Activated CD4-positive, alpha-beta T cell treated with anti-CD3 and anti-CD28 coated beads for 24 hours (primary cell): ENCODE measurements at places on chromosomes 5 and 9.

DNA sequence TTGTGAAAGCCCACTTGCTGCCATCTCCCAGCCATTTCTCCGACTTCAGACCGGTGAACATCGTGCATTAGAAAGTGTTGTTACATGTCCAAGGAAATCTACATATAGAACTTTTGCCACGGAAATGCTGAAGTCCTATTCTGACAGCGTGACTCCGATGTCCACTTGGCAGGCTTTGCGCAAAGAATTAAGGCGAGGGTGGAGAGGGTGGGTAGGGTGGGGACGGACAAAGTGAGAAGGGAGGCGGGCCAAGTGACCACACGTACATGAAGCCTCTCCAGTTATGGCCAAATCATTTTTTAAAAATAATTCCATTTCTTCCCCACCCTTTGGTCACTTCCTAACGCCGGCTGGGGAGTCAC lies 460 bp upstream of the ACO1 start:
- DNase-seq, result no peak

DNA sequence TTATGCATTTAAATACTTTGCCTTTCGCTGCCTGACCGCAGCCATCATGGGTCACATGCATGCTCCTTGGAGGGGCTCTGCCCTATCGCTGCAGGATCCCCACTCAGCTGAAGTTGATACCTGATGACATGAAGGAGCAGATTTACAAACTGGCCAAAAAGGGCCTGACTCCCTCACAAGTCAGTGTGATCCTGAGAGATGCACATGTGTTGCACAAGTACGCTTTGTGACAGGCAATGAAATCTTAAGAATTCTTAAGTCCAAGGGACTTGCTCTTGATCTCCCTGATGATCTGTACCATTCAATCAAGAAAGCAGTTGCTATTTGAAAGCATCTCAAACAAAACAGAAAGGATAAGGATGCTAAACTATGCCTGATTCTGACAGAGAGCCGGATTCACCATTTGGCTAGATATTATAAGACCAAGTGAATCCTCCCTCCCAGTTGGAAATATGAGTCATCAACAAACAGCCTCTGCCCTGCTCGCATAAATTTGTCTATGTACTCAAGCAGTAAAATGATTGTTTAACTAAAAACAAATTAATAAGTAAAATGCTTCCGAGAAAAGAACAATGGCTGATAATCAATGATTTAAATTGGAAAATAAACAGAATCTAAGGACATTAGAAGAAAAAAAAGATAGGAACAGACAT lies 41.6 kb upstream of the PPP2CA start:
- DNase-seq, result no peak

DNA sequence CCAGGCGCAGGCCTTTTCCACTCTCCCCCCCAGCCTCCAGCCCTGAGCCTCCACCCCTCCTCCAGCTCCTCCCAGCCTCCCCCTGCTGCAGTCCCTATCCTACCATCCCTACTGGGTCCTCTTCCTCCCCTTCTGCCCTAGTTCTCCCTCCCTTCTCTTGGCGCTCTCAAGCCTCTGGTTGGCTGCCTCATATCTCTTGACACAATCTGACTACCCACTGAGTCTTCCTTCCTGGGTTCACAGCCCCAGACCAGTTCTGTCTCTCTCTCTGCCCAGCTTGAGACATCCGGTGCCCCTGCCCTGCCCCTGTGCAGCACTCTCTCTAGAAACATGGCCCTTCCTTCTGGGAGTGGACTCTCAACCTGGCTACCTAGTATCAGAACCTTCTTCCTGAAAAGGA lies 76.2 kb downstream of the TSPAN17 start:
- no peak for DNase-seq

- no peak for DNase-seq
Observed at GRCh38 chr5:108818613-108819272, 71.0 kb downstream of the FER start.

DNA sequence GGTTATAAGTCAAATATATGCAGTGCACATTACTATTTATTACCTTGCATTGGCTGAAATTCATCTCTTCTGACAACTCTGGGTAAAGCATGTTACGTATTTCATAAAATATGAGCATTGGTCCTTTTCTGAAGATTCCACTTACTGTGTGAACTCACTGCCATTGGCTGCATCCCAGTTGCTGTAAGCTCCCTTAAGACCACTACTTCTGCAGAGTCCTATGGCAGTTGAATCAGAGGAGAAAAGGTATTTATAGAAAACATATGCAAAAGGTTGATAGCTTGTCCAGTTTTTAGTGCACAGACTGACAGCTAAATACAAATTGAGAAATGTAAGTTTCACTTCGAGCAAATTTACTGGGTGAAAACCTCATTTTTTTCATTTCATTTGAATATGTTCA lies 394.6 kb upstream of the ARRDC3 start:
- no peak for DNase-seq

- no peak for DNase-seq
Observed at GRCh38 chr9:131082774-131083512, 13.4 kb upstream of the AIF1L start.

DNA sequence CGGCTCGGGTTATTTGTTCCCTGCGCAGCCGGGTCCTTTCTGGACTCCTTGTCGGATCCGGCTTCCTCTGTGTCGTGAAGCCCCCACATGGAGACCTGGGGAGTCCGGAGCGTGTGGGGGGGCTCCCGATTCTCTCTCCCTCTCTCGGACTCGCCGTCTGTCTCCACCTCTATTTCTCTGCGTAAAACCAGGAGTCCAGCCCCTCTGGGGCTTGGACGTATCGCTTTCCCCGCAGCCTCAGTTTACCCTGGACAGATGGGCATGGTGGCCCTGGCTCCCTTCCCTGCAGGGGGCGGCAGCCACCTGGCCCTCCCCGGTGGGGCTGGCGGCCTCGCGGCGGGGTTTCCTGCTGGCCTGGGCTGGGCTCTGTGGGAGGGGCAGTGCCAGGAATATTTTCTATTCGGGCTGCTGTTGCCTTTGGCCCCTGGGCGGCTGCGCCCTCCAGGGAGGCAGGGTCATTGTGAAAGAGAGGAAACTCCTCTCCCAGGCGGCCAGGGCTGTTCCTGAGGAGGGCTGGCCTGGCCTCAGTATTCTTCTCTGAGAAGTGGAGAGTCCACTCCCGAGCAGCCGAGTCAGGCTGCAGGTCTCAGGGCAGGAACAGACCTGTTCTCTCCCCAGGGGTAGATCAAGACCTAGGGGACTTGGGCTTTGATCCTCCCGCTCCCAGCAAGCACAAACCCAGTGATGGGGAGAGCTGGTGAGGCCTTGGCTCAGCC lies 665 bp downstream of the ASS1 start:
- DNase-seq, result no peak

DNA sequence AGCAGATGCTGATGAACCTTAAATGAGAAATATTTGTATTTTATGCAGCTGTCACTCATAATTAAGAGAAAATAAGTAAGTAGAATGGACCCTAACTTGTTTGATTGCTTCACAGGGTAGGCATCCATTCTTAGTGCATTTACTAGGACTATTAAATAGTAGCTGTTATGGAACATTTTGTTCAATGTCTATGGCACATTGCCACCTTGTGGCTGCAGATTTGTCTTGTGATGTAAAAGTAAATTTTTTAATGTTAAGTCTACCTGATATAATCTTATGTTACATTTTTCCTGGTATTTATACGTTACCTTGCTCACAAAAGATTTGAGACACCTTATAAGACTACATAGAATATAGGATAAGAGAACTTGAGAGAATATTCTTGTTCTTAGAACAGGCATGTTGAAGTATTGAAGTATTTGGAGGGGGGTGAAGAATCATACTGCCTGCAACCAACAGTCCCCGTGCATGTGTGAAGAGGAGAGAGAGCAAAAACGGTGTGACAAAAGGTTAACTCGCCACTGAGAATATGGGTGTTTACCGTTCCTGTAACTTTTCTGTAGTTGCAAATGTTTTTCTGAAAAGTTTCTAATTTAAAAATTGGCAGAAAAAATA lies 161.1 kb downstream of the MAST4 start:
- no peak for DNase-seq

DNA sequence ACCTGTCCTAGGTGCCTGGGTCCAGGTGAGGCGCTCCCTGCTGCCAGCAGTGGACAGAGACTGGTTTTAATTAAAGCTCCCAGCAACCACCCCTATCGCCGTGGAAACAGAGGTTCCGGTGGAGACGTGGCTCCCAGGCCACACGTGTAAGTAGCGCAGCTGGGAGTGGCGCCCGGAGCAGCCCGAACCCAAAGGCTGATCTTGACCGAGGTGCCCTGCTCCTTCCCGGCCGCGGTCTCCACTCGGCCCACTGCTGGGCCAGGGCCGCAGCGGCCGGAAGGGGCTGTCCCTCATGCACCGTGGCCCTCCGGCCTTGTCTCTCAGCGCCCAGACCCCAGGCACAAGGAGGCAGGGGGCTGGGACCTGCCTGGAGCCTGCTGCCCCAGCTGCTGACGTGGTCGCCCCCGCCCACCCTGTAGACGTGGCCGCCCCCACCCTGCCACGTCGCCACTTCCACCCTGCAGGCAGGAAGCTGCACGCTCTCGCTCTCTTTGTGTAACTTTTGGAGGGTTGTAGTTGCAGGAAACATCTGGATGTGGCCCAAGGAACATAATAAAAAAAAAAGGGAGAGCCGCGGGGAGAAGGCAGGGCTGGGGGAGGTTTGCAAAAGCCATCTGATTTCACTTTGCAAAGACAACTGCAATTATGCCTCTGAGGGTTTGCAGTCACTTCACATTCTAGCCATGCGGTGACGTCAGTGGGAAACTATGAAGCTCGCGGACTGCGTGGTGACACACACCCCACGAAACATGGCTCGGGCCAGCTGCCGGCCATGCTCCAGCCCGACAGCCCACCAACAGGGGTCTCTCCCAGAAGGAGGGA lies 129.9 kb downstream of the RXRA start:
- peak; percentile 48 for DNase-seq

DNA sequence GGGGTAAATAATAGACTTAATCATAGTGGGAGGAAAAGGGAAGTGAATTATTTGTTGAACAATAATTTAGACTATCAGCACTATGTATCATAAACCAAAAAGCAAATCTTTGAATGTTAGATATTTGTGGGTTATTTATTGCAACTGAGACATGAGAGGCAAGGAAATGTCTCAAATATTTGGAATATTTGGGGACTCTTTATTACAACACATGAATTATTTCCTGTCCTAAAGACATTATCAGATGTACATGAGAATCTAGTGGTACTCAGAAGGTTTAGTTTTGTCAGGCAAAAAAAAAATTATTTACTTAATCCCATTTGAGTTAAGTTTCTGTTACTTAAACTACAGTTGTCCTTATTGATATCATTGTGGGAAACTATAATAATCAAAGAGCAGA lies 91.1 kb downstream of the TLR4 start:
- DNase-seq, result no peak

GRCh38 chr5:68330574-68330973 lies 115.0 kb downstream of the PIK3R1 start:
- no peak for DNase-seq

DNA sequence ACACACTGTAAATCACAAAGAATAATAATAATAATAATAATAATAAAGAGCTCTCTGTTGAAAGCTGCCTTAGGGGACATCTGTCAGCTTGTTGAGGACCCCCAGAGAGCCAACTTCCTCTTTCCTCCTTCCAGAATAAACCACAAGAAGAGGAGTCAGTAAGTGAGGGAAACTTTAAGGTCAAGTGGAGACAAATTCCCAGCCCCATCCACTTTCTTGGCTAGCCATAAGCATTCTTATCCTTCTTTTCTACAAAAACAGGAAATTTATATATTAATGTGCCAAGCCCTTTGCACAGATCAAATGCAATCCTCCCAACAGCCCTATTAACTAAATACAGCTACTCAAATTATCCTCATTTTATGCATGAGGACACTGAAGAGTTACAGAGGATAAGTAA lies 9.4 kb upstream of the C5orf58 start:
- DNase-seq, result no peak

GRCh38 chr9:36126016-36126730 lies 10.4 kb upstream of the GLIPR2 start:
- no peak for DNase-seq

GRCh38 chr5:103014983-103015382 lies 105.0 kb downstream of the GIN1 start:
- DNase-seq, result no peak

DNA sequence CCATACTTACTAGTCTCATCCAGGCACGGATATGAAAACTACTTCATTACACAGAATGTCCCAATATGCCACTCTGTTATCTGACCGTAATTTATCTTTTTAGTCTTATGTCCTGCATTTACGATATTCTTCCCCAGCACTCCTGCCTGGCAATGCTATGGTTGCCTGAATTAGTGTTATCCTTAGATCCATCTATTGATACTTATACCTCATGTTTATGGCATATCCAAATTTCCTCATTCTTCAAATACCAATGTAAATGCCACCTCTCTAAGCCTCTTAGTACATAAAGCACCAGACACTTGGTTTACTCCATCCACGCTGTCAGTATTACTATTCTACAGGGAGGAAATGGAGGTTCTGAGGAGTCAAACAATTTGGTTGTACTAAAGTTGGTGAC lies 507.8 kb upstream of the NMUR2 start:
- DNase-seq, result no peak

DNA sequence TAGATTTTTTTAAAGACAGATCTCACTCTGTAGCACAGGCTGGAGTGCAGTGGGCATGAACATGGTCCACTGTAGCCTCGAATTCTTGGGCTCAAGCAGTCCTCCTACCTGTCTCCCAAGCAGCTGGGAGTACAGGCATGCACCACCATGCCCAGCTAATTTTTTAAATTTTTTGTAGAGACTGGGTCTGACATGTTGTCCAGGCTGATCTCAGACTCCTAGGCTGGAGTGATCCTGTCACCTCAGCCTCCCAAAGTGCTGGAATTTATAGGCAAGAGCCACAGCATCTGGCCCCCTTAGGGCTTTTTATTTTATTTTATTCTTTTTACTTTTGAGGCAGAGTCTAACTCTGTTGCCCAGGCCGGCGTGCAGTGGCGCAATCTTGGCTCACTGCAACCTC lies 56.4 kb downstream of the NSD1 start:
- no peak for DNase-seq

GRCh38 chr9:36247356-36247755 lies 10.9 kb downstream of the GNE start:
- DNase-seq, result no peak

DNA sequence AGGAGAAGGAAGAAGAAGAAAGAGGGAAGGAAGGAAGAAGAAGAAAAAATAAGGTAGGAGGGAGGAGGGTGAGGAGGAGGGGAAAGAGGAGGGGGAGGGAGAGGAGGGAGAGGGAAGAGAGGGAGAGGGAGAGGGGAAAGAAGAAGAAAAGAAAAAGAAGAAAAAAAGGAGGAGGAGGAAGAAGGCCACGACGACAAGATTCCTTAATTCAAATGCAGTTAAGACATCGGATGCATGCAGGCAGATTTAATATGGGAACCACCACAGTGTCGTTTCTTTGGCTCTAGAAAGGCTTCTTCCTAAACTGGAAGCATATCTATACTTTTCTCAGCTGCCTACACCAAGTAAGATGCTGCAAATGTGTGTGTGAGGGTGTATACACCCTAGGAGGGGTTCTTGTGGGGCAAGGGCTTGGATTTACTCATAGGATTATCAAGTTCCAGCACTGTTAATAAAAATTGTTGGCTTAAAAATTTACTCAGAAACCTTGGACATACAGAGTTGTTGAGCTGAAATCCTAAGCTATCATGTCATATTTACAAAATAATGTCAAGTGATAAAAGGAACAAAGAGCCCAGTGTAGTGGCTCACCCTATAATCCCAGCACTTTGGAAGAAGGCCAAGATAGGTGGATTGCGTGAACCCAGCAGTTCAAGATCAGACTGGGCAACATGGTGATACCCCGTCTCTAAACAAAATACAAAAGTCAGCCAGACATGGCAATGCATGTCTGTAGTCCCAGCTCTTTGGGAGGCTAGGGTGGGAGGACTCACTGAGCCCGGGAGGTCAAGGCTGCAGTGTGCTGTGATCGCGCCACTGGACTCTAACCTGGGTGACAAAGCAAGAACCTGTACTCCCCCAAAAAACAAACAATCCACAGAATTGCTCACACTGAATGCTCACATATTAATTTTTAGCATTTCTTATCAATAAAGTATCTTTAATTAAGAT lies 108.5 kb downstream of the UBAP2 start:
- DNase-seq, result no peak
